ENCODE measurements at places on chromosomes 6 and 20. TPM values are rescaled to one million over a fixed set of nuclear protein-coding genes. Genes with fewer than 3 reads are reported as not detected.

ZC2HC1B gene
- not detected for total RNA-seq

SPATS1 gene
- total RNA-seq: not detected

GRM1 gene
- not detected for total RNA-seq

EDEM2 gene
- total RNA-seq: 24.2 TPM

BCAS4 gene
- total RNA-seq: 11.5 TPM

ENPP4 gene
- total RNA-seq: 0.07 TPM

MEI4 gene
- not detected for total RNA-seq

TAGAP gene
- 0.07 TPM for total RNA-seq

LY6G6F gene
- not detected for total RNA-seq

TSHZ2 gene
- total RNA-seq: 1.3 TPM

Measured in foreskin keratinocyte (primary cell).